ENCODE measurements at places on chromosomes 4 and X.

DNA sequence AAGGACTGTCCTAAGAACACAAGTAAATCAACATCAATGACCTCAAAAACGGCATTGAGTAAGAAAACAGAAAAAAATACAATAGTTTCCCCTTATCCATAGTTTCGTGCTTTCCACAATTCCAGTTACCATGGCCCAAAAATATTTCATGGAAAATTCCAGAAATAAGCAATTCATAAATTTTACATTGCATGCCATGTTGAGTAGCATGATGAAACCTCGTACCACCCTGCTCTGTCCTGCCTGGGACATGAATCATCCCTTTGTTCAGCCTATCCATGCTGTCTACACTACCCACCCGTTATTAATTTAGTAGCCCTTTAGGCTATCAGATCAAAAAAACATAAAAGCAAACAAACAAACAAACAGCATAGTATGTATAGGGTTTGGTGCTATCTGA is 51.1 kb downstream of the KLF3 start:
- DNase-seq = peak; percentile 81

DNA sequence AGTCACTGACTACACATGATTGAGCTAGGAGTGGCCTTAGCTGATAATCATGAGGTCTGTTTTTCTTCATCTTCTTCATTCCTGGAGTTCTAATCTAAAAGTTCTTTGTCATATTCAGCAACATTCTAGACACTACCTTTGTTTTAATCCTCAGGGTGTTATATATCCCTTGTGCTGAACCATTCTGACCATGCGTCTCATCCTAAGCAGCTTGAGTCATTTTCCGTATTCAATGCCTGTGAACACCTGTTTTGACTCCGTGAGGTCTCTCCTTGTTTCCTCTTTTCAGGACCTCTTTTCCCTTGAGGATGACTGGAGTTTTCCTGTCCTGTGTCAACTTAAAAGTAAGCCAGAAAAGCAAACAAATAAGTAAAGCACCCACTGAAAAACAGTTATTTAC is 597.9 kb downstream of the GBA3 start:
- no peak for DNase-seq

- peak; percentile 4 for DNase-seq
These were observed 343.7 kb downstream of the MID1IP1 start for GRCh38 chrX:39144956-39145355.

- DNase-seq = no peak
These were observed 180.2 kb downstream of the FRAS1 start for GRCh38 chr4:78237360-78237759.

- DNase-seq = no peak
These were observed 86.9 kb upstream of the PHOX2B start for GRCh38 chr4:41835321-41835995.

DNA sequence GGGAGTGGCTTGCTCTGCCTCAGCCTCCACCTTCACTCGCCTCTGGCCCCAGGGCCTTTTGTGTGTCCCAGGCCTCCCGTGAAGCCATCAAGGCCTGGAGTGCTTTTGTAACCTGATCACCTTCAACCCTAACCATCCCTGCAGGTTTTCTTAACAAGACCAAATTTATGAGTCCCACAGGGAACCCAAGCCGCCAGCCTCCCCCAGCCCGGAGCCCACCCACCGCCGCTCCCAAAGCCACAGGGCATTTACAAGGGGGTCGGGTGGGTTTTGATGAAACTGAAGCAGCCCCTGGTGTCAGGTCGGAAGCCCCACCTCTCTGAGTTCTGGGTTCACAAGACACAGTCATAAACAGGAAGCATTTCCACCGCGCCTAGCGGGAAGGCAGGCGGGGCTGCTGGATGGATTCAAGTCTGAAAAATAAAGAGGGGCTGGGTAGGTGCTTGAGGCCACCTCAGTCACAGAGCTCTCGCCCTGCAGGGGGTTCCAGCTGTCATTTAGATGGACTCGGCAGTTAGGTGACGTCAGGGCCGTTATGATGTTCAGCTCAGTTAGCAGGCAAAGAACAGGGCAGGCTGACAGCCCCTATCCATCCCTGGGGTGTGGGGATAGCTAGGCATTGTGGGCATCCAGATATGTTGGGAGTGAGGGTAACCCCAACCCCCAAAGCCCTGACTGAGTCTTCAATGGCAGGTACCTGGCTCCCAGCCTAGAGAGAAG is 128.5 kb downstream of the BCOR start:
- DNase-seq = no peak

- no peak for DNase-seq
These were observed 21.1 kb downstream of the TEC start for GRCh38 chr4:48248559-48248953.

- peak; percentile 87 for DNase-seq
These were observed 33.9 kb downstream of the TMPRSS11A start for GRCh38 chr4:67929426-67929825.

GRCh38 chr4:86961116-86961515 is 26.3 kb downstream of the AFF1 start:
- no peak for DNase-seq

- DNase-seq = no peak
These were observed 57.2 kb upstream of the CXorf66 start for GRCh38 chrX:140022482-140022881.

DNA sequence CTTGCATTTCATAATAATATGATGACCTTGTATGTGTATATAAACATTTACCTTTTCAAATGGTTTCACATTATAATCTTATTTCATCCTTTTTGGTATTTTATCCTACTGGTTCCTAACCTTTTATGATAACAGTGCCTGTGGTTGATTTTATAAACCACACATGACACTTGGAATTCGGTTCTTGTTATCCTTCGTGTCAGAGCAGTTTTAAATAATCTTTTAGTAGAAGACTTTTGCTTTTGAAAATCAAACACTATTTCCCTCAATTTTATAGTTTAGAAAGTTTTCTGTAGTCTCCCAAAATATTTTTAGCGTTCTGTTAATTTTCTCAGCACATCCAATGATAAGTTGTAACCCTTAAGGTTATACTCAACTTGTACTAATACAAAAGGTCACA is 676.8 kb downstream of the RAPGEF2 start:
- no peak for DNase-seq

DNA sequence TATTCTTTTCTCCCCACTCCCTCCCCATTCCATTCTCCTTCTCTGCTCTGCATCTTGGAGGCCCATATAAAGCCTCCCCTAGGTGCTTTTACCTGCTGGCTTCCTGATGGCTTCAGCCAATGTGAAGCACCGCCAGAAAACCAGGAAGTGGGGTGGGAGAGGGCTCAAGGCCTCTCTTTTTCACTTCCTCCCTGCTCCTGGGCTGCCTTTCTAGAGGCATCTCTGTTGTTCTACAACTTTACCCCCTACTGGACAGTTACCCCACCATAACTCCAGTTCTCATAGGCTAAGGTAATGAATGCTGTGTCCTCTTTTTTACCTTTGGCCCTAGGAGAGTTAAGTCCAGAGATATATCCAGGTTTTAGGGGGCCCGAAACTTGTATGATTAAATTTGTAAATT is 62.4 kb upstream of the PPARGC1A start:
- DNase-seq = no peak

DNA sequence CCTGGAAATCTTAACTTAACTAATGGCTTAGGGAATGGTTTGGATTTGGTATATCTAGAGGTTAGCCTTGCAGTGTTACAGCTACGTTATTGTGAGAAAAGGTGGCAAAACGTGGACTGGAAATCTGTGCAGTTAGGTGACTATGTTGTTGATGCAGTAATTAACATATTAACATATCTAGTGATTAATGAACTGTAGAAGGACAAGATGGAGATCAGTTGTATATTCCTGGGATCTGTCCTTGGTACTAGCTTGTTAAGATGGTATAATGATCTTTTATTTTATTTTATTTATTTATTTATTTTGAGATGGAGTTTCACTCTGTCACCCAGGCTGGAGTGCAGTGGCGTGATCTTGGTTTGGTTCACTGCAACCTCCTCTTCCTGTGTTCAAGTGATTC is 36.9 kb downstream of the GPAT3 start:
- no peak for DNase-seq

- DNase-seq = peak; percentile 73
These were observed 24.5 kb downstream of the RUFY3 start for GRCh38 chr4:70746179-70746839.

- DNase-seq = no peak
These were observed 23.4 kb downstream of the TAB3 start for GRCh38 chrX:30865612-30866011.

DNA sequence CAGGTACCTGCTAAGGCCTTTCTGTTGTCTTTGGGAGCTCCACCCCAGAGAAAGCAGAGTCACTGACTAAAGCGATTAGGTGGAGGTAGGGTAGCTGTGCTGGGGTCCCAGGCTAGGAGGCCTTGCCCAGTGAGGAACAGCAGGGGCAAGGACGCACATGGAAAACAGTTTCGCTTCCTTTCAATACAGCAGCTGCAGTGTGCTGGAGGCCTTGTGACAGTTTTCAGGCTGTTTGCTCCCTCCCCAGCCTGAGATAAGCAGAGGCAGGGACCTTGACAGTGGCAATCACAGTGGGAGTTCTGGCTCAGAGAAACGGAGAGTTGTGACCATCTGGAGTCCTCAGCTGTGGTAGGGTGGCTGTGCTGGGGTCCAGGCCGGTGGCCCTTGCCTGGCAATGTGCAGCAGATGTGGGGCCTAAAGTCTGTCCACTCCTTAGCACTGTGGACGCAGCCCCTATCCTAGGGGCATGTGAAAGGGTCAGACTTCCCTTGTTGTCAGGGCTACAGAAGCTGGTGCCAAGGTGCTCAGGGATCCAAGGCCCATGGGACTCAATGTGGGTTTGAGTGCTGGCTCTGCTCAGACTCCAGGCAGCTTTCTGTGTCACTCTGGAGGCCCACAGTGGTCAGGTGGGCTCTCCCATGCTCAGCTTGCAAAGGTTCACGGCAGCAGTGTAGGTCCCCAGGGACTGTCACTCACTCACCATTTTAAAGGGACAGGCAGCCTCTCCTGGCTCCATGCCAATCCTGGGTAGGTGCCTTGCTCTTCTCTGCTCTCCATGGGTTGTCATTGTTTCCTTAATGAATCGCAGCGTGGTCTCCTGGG is 534.9 kb upstream of the FMR1 start:
- no peak for DNase-seq

- peak; percentile 4 for DNase-seq
These were observed 43.6 kb downstream of the UGT2A3 start for GRCh38 chr4:68907788-68908700.

DNA sequence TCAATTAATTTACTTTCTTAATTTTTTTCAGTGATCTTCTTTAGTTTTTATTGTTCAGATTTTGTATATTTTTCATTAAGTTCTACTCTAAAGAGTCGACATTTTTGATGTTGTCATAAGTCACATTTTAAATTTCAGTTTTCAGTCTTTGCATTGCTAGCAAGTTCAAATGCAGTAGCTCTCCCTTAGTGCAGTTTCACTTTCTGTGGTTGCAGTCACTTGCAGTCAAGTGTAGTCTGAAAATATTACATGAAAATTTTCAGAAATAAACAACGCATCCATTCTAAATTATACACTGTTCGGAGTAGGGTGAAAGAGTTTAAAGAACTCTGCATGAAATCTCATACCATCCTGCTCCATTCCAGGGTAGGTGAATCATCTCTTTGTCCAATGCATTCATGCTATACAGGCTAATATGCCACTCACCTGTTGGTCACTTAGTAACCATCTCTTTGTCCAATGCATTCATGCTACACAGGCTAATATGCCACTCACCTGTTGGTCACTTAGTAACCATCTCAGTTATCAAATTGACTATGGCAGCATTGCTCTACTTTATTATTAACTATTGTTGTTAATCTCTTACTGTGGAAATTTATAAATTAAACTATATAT is 356.9 kb downstream of the STPG2 start:
- DNase-seq = no peak

- DNase-seq = no peak
These were observed 8.6 kb downstream of the OPHN1 start for GRCh38 chrX:68424719-68425118.

DNA sequence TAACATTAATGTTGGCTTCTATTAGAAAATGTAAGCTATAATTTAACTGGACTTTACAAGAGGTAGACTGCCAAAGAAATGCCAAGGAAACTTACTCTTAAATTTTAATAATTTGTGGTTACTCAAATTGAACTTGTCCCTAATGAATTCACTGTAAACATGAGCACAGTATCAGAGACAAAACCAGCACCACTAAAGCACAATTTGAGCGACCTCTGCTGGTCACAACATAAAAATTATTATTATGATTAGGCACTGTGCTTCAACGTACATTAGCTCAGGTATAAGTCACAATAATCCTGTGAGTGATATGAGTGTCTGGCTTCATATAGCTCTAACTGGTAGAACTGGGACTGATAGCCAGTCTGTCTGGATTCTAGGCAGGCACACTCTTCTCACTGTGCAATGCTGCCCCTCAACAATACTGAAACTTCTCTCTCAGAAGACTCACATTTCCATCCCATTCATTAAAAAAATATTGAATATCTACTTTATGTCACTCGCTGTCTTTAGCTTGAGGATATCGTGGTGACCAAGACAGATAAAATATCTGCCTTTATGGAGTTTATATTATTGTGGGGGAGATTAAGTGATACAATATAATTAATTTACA is 8.0 kb downstream of the NUDT6 start:
- DNase-seq = peak; percentile 53

DNA sequence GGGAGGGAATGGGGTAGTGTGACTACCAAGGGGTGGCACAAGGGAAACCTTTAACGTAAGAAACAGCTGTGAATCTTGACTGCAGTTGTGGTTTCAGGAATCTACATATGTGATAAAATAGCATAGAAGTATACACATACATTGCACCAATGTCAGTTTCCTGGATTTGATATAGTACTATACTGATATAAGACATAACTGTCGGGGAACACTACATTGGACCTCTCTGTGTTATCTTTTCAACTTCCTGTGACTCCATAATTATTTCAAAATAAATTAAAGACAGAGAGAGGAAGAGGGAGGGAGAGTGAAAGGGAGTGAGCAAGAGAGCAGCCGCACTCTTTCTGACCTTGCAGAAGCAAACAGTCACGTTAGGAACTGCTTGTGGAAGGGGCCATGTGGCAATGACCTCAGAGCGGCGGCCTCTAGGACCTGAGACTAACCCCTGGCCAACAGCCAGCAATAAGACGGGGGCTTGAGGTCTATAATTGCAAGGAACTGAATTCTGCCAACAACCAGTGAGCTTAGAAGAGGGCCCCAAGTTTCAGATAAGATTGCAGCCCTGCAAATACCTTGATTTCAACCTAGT is 47.4 kb downstream of the NALF2 start:
- no peak for DNase-seq

GRCh38 chr4:78156520-78156919 is 99.4 kb downstream of the FRAS1 start:
- DNase-seq = no peak

GRCh38 chr4:108352664-108353308 is 184.1 kb upstream of the LEF1 start:
- no peak for DNase-seq

GRCh38 chr4:129804461-129804981 is 708.6 kb downstream of the C4orf33 start:
- DNase-seq = no peak

DNA sequence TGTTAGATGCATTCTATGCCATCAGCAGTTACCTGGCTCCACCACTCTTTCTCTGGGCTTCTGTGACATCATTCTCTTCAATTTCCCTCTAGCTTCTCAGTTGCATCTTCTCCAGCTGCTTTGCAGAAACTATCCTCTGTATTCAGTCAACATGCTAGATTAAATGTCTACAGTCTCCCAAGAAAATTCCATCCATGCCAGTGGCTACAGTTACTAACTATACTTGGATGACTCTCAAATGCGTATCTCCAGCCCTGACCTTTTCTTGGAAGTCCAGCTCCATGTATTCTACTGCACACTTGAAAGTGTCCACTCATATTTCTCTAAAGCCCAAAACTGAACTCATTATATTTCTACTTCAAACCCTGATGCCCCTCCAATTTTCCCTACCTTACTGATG is 232.3 kb upstream of the TENM3 start:
- DNase-seq = peak; percentile 63

Data from fibroblast of upper back skin (primary cell).